ENCODE measurements at places on chromosomes 5 and 9.

- no peak for DNase-seq
Measured at GRCh38 chr5:159971038-159971437, 37.9 kb upstream of the TTC1 start.

DNA sequence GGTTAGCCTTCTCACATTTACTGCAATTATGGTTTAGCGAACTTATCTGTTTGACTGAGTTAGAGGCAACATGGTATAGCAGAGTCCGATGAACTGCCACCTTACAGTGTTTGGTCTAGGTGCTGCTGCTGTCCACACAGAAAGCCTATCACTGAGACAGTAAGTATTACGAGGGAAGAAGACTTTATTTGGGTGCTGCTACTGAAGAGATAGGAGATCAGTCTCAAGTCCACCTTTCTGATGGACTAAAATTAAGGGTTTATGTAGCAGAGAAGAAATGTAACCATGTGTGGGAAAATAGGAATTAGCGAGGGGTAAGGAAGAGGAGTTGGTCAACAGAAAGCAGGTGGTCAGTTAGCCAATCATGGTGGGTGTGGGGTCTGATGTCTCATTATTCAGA lies 109.7 kb downstream of the ZSWIM6 start:
- no peak for DNase-seq

DNA sequence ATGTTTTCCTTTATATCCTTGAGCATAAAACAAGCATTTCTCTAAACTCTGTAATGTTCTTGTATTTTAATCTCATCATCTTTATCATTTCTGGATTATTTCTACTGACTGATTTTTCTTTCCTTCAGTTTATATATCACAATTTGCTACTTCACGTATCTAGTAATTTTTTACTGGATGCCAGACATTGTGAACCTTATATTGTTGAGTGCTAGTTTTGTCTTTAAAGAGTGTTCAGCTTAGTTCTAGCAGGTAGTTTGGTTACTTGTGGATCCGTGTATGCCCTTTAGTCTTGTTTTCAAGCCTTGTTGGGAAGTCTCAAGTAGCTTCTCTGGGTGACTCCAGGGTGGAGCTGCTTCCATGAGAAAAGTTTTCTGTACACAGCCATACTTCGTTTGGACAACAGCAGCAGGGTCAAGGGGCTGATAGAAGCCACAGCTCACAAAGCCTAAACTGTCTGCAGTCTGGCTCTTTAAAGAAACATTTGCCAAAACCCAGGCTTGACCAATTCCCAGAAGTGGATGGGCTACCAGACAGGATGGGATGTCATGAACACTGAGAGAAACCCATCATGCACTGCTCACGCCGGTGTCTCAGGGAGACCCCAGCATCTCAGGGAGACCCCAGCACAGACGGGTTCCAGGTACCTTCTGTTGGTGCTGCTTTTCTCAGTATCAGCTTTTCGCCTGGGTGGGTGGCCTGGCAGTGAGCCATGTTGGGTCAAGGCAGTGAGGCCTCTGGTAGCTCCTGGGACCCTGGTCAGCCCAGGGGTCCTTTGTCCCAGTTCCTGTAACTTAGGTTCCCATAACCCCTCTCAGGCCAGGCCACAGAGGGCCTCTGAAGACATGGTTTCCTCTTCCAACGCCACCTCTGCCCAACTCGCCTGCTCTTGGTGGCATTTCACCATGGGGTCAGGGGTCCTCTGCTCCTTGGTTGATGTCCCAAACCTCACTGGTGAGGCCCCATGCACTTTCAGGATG lies 29.1 kb downstream of the TRIP13 start:
- no peak for DNase-seq

DNA sequence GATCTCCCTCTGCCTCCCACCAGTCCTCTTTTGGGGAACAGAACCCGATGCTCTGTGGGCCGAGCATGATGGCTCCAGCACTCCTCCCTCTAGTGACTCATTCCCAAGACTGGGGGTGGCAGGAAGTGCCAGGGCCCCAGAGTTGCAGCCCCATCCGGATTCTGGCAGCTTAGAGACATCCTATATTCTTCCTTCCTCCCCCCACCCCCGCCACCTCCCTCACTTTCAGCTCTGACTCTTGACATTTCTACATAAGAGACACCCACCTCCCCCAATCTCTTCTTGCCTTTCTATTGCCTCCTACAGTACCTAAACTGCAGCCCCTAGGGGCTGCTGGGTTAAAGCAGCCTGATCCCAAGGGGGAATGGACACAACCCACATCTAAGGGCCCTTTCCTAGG lies 47.1 kb upstream of the MATR3 start:
- DNase-seq, result no peak

- DNase-seq, result no peak
Measured at GRCh38 chr5:15741591-15741990, 241.6 kb downstream of the FBXL7 start.

GRCh38 chr9:116391306-116391900 lies 237.8 kb downstream of the PAPPA start:
- no peak for DNase-seq

- no peak for DNase-seq
Measured at GRCh38 chr5:55160493-55161209, 680 bp downstream of the GPX8 start.

DNA sequence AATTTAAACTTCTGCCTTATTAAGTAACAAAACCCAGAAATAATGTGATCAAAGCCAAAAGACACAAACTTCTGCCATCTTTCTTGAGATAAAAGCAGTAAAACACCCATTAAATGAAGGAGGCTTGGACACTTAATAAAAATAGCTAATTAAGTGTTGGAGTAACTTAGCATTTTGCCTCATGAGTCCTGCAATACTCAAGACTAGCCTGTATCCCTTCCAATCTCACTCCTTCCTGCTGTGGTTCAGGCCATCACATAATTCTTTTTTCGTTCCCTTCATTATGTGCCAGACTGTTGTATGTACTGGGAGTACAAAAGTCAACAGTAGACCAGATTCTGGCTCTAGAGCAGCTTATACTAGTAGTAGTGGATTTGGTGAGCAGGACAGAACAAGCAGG lies 250.2 kb downstream of the NFIB start:
- no peak for DNase-seq

DNA sequence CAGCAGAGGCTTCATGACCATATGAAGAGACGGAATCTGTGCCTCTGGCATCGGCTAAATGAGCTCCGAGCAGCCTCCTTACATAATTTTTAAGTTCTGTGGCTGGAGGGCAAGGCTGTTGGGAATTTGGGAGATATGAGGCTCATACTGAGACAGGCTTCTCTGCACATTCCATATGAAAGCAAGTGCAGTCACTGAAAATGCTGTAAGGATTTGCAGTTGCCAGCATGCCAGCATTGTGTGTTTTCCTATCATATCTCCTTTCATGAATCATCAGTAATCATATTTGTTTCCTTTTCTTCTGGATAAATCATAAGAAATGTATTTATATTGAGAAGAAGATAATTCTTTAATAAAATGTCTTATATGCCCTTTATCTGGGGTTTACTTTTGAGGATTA lies 775.4 kb downstream of the SEMA5A start:
- DNase-seq, result no peak

- DNase-seq, result no peak
Measured at GRCh38 chr9:107172979-107173347, 110.1 kb upstream of the RAD23B start.

- DNase-seq, result no peak
Measured at GRCh38 chr5:112737070-112737462, 619 bp upstream of the APC start.

DNA sequence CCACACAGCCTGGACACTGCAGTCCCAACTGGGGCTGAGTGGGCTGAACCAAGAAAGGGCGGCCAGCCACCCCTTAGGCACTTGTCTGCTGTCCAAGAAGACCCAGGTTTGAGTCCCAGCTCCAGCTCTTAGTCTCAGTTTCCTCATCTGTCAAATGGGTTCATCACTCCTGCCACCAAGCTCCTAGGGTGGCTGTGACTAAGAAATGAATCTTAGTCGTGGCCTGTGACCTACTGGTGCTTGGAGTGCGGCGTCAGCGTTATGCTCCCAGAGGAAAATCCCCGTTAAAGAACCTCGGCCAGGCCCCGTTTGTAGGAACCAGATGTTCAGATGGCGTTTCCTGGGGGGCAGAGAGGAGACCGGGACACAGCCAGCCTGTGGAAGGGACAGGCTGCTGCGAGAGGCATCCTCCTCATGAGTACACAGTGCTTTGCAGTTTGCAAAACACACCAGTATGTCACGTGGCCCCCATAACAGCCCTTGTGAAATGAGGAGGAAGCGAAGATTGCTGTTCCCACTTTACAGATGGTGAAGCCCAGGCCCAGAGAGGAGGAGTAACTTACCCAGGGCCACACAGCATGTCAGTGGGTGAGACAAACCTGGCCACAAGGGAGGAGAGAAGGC lies 3.3 kb downstream of the FIBCD1 start:
- DNase-seq, result no peak

DNA sequence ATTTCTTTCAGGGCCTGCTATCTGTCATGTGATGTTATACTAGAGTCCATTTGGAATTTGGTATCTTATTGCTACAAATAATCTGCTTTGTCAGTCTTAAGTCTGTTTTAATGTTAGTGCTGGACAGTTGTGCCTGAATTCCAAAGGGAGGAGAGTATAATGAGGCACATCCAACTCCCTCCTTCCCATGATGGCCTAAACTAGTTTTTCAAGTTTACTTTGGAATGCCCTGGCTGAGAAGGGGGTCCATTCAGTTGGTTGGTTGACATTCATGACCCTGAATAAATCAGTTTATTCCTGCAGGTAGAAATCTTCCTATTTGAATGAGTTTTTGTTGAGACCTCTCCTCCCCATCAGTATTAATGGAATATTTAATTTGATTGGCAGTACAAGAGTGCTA lies 9.4 kb upstream of the LRRTM2 start:
- no peak for DNase-seq

DNA sequence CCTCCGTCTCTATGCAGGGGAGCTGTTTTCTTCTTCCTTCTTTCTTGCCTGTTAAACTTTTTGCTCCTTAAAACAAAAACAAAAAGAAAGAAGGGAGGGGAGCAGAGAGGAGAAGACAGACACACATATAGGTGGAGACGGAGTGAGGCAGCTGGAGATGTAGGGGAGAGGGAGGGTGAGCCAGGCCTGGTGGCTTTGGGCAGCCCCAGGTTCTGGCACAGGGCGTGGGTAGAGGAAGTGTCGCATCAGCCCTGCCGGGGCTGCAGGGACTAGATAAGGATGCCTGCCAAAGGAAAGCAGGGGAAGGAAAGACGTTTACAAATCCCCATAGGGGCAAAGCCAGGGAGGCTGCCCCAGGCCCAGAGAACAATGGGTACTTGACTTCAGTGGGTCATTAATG lies 38.7 kb upstream of the PTGS1 start:
- DNase-seq, result no peak

DNA sequence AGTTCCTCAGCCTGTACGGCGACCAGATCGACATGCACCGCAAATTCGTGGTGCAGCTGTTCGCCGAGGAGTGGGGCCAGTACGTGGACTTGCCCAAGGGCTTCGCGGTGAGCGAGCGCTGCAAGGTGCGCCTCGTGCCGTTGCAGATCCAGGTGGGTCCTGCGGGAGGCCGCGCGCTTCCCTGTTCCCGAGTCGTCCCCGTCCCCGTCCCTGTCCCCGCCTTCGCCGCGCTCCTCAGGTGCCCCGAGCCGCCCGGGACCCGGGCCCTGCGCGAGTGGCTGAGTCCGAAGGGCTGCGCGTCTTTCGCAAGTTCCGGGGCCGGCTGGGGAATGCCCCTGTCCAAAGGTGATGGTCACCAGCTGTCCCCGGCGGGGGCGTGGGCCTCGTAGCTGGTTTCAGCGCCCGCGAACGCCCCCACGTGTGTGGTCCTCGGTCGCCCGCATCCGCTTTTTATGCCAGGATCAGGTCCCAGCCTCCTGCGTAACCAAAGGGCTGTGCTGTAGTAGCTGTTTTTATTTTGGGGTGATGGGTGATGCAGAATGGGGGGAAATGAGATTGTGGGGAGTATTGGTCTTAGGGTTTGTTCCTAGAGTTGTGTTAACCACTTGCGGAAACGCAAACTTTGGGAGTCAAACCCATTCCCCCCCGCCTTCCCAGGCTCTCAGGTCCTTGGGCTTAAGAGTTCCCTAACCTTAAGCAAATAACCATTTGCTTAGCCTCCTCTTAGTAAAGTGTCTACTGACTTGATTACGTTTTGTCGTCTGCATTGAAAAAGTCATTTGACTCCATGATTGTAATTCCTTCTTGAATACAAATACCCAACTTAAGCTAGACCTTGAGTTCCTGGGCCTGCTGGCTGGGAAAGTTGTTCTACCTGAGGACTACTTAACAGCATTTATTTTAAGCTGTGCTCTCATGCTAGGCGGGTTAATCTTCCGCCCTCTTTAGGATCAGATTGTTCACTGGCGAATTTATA lies 663 bp downstream of the ISOC1 start:
- DNase-seq, result no peak

- DNase-seq, result no peak
Measured at GRCh38 chr9:120830865-120831264, 11.9 kb downstream of the PSMD5 start.

DNA sequence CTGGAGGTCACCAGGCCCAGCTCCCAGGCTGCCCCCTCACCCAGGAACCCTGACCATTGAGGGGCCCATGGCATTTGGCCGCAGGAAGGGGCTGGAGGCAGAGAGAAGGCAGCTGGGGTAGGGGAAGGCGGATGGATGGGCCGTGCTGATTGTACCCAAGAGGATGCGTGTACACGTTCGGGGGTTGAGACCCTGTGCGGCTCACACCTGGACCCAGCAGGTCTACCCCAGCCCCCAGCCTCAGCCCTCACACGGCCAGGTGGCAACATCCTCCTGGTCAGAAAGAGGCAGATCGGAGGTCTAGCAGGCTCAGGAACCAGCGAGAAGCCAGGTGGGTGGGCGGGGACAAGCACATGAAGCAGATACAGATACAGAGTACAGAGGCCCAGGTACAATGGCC lies 33.7 kb downstream of the NACC2 start:
- no peak for DNase-seq

DNA sequence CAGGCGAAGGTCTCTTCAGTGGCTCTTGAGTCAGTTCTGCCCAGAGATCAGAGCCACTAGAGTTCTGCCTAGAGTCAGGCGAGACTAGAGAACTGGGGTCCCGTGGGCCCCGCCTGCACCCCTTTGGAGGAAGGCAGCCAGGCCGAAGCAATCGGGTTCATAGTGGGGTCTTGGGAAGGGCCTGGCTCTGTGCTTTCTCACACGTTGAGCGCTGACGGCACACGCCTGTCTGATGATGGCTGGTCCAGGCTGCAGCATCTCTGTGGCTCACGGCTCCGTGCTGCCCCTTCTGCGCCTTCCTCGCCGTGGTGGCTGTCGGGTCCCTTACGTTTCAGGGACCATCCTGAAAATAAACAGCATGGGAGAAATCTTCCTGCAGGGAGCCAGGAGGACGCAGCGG lies 78.3 kb upstream of the RNU6ATAC start:
- no peak for DNase-seq

GRCh38 chr5:97936231-97936630 lies 753.2 kb upstream of the RIOK2 start:
- no peak for DNase-seq

DNA sequence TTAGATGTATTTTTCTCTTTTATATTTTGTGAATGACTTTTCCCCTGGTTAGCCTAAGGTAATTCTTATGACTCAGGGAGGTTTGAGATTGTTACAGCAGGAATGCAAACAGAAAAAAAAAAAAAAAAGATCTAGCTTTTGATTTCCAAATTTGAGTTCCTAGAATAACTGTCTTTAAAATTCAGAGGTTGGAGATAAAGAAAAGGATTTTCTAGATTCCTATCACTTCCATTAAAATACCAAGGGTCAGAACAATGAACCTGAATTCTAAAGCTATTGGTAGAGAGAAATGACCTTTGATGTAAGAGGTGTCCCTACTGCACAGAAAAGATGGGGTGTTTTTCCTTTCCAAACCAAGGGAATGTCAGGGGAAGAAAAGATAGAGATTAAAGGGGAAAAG lies 262.5 kb downstream of the DOCK8 start:
- DNase-seq, result no peak
